ENCODE measurements at places on chromosomes 2 and 18.

- DNase-seq = no peak
Measured at GRCh38 chr18:76130845-76131244, 364.2 kb downstream of the ZNF516 start.

DNA sequence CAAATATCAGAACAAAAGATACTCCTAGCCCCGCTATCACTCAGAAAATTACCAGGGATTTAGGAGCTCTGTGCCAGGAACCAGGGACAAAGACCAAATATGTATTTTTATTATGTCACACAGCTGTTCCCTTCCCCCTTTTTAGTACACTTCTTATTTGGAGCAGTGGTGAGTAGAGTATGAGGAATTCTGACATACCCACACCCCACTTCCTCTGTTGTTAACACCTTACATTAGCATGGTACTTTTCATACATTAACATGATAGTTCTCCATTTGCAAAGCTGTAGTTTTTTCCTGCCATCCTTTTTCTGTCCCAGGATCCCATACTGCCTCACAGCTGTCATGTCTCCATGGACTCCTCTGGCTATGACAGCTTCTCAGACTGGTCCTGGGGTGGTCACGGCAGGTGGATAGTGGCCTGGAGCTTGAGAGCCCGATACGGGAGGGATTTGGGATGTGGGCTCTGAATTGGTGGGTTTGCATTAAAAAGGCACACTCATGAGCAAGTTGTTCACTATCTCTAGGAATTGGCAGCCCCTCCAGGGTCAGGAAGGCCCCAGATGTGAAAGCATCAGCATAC is 100.2 kb downstream of the SH3RF3 start:
- no peak for DNase-seq

- DNase-seq = no peak
Measured at GRCh38 chr18:47680488-47680887, 250.0 kb downstream of the SMAD2 start.

DNA sequence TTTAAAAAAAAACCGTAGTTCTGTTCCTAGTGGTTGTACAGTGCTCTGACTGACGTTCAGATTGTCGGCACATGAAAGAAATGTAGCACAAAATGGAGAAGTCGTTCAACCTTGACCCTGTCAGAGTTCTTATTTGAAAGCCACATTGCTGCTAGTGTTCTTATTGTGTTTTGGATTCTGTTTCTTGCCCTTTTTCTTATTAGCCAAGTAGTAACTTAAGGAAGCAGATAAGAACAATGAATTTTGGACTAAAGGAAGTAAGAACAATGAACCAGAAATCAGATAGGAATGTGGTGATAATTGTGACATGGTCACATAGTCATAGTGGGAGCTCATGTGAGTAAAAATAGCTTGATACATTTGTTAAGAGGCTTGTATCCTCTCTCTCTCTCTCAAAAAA is 45.9 kb downstream of the RPIA start:
- DNase-seq = no peak

GRCh38 chr18:11671156-11671555 is 17.9 kb upstream of the GNAL start:
- DNase-seq = no peak

- no peak for DNase-seq
Measured at GRCh38 chr2:191696001-191696400, 18.1 kb downstream of the NABP1 start.

DNA sequence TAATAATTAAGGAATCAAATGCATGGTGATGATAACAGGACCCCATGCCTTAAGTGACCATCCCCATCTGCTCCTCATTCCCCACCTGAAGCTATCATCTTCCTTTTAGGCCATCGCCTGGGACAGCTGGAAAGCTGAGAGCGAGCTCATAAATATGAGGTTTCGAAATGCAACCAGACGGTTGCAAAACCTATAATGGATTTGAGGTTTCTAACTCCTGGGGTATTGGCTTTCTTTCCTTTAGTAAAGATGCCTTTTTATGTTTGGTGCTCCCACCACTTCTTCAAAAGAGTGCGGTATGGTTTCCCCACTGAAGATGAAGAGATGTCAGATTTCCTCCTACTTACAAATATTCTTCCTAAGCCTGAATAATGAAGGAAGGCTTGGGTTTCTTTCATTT is 1589.5 kb upstream of the PIK3C3 start:
- no peak for DNase-seq
